Natural killer cell (primary cell): ENCODE measurements at places on chromosomes 4 and X.

DNA sequence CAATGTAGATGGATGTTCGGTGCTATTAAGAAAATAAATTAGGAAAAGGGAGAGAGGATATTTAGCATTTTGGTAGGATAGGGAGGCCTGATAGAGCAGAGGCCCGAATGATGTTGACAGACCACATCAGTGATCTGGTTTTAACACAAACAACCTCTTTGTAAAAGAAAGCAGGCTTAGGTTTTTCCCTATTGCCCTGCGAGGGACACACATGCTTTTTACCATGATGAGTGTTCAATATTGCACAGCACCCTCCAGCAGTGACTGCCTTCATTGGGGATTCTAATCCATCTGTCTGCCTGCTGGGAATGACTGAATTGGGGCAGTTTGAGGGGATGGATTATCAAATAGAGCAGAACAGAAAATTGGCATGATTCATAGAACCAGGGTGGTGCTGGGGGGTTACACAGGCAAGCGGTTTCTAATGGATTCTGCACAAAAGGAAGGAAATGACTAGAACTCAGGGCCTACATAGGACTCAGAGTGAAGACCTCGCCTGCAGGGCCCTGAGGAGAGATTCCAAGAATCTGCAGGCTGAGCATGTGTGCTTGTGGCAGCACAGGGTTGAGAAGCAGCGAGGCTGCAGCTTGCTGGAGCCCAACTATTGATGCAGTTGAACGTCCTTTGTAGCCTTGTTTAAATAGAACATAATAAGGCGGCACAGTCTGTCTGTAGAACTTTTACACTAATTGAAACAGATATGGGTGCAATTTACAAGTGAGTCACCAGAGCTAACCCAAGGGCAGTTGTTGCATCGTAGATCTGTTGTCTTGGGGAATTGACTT is 58.0 kb downstream of the RHOH start:
- peak; percentile 49 for DNase-seq

DNA sequence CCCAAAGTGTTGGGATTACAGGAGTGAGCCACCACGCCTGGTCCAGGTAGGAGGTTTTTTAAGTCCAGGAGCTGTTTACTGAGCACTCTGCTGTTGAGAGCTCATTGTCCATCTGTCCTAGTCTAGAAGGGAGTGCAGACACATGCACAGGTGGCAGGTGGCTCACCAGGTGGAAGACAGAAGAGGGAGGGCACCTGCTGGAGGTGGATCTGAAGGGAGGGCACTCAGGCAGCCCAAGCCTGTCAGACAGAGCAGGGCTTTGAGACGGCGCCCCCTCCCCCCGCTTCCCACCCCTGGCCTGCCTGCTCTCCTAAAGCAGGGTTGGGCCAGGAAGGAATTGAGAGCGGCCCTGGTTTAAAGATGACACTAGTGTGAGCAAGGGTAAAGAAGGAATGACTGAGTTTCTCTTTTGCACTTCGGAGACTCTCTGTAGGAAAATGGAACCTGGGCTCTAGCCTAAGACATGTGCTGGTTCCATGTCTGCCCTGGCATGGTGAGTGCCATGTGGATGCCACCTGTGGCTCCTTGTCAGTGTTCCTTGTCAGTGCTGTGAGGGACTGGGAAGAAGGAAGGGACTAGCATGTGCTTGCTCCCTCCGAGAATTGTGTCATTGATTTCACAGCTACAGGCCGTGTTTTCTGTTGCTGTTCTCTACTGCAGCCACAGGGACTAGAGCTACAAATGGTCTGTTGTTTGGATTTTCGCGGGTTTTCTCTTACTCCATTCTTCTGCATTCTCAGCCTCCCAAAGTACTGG is 108.6 kb downstream of the TNIP2 start:
- DNase-seq: no peak

DNA sequence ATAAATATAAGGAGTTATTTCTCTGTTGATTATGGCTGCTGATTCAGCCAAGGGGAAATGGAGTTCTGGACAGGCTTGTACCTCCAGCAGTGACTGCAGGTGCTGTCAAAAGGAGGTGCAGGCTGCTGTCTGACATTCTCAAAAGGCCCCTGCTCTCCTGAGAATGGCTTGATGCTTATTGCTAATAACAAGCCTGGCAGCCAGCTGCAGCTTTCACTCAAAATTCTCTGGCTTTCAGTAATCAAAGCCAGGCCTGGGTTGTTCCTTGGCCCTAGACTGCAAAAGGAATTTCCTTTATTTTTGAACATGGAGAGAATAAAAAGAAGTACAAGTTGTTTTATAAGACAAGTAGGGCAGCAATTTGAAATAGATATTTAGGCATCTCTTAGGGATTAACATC is 575.9 kb downstream of the MID1IP1 start:
- DNase-seq: no peak

- no peak for DNase-seq
Measured at GRCh38 chrX:38052096-38052495, 45.7 kb downstream of the SYTL5 start.

- no peak for DNase-seq
Measured at GRCh38 chrX:63934160-63934559, 149.1 kb upstream of the ARHGEF9 start.

DNA sequence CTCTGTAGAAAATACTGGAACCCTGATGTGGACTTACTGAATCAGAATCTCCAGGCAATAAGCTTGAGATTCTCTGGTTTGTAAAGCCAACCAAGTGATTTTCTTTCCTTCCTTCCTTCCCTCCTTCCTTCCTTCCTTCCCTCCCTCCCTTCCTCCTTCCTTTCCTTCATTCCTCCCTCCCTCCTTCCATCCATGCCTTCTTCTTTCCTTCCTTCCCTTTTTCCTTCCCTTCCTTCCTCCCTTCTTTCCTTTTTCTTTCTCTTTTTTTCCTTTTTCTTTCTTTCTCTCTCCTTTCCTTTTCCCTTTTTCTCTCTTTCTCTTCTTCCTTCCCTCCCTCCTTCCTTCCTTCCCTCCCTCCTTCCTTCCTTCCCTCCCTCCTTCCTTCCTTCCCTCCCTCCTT is 450.8 kb downstream of the GRXCR1 start:
- DNase-seq: no peak

DNA sequence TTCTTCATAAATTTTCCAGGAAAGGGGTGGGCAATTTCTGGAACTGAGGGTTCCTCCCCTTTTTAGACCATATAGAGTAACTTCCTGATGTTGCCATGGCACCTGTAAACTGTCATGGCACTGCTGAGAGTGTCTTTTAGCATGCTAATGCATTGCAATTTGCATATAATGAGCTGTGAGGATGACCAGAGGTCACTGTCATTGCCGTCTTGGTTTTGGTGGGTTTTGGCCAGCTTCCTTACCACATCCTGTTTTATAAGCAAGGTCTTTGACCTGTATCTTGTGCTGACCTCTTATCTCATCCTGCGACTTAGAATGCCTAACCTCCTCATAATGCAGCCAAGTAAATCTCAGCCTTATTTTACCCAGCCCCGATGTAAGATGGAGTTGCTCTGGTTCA is 577.8 kb downstream of the NLGN4X start:
- no peak for DNase-seq

DNA sequence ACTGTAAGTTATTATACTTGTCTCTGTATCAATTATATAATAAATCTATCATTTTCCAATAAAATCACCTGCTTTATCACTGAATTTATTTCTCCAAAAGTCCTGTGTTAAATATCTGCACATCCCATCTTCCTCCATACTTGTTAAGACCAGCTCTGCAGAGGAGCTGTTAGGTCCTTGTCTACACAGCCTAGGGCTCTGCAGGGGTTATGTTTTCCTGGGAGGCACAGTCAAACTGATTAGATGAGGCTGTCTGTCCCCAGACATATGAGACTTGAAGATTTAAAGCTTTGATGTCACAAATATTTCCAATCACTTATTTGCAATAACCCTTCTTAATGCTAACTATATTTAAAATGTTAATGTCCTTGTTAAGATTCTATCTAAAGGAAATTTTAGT is 446.8 kb downstream of the TRAM1L1 start:
- DNase-seq: no peak

DNA sequence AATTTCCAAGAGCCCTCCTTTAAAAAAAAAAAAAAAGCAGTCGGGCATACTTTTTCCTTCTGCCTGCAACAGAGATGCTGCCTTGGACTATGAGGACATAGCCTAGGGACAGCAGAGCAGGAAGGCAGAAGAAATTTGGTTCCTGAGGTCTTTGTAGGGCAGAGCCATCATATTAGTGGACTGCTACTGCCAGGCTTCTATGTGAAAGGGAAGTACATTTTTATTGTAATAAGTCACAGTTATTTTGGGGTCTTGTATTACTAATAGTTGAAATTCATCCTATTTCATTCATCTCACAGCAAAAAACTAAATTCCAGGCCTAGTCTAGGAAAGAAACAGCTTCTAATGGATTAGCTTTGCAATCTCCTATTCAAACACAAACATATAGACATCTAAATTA is 211.2 kb downstream of the NSUN7 start:
- DNase-seq: no peak

DNA sequence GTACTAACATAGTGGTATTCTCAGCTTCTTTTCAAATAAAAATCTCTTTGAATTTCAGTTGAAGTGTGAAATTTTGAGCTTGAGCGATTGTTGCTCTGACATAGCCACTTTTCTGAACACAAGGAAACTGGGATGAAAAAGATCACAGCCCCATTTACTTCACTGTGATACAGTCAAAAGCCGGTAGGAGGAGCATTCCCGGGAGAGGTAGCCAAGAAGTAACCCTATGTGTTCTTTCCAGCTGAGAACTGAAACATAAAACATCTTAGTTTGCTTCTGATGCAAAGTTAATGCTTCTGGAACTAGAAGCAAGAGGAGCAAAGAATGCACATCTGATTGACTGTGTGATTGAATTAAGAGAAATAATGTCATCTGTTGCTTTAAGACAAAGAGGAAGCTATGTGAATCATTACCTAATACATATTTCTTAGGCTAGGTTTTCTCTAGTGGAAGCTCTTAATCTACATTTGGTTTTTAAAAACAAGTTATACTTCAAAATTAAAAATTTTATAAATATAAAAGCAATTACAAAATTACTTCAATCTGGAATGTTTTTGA is 88.3 kb upstream of the UNC5C start:
- no peak for DNase-seq

GRCh38 chr4:127985989-127986388 is 20.8 kb downstream of the ABHD18 start:
- no peak for DNase-seq

GRCh38 chr4:38068107-38068506 is 107.9 kb downstream of the PTTG2 start:
- DNase-seq: no peak

GRCh38 chrX:20128670-20129069 is 12.0 kb upstream of the MAP7D2 start:
- DNase-seq: no peak

GRCh38 chrX:147342197-147342596 is 527.7 kb upstream of the CXorf51A start:
- DNase-seq: no peak

DNA sequence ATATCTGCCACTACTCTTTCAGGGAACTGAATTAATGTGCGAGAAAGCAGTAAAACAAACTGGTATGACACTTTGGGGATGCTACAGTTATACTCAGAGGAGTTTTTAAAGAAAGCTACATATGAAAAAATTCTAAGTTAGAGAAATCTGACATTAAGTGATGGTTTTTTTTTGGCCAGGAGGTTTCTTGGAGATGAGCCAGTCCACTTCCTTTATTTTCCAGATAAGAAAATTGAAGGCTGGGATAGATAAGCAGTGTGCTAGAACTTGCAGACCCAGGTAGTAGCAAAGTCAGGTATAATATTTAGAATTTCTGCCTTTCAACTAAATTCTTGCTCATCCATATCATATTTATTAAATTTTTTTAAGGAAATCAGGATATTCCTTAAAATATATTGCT is 106.8 kb downstream of the FAT4 start:
- no peak for DNase-seq

DNA sequence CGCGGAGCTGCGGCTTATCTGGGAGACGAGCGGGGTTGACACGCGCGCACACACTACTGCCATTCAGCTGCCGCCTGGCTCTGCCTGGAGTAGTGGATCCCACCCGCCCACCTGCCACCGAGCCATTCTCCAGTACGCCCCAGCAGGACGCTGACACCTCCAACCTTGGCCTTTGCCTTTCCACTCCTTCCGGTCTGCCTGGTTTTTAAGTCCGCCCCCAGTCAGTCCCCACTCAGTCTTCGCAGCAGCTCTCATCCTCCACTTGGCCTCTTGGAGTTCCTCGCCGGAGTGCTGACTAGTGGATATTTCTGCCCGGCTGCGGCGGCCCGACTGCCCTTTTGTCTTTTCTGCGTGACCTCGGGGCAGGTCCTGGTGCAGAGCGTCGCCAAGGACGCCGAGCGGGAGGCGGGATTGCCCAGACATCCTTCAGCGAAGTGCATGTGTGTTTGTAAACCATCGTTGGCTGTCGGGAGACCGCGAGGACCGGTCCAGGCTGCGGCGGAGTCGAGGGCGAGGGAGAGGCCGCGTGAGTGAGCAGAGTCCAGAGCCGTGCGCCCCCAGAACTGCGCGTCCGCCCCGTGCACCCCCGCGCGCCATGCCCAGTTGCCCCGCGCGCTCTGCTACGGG is 1.1 kb downstream of the SLIT2 start:
- DNase-seq: no peak

DNA sequence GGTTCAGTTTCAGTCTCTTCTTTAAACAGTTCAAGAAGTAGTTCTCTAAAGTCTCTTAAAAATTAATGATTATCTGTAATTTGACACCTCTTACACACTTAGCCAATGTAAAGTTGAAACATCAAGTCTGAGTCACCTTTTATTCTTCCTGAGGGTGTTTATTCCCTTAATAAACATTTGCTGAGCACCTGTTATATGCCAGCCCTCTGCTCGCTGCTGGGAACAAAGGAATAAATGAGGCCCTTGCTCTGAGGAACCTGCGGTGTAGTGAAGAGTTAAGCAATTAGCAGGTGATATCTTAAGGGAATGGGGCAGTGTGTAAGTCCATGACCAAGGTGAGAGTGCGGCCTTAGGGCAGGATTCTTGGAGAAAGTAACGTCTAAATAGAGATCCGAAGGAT is 5.2 kb upstream of the NDNF start:
- DNase-seq: no peak

DNA sequence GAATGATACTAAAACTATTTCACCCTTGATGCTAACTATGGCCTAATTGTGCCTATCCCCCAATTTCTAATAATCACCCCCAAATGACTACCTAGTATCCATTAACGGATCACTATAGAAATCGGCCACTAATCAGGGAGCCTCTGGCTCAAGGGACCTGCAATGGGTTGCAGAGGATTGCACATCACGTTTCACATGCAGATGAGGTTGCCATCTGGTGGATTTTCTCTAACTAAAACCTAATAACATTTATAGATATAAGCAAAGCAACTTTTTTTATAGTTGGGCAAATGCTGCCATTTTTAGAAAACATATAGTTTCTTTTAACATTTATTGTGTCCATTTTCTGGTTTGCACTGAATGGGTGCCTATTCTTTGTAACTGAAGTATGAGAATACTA is 28.3 kb upstream of the ALG13 start:
- no peak for DNase-seq

DNA sequence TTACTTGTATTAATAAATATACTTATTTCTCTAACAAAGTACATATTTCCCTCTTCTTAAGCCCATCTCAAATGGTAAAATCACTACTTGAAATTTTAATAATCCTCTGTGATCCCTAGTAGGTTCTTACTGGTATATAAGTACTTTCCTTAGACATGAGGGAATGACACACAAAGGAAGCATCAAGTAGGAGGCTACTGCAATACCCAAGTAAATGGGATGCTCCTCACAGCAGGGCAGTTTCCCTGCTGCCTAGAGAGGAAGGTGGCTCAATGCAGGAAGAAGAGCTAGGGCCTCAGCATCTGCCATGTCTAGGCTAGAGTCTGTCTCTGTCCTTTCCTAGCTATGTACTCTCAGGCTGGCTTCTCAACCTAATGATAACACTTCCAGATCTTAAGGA is 122.1 kb upstream of the DIPK2B start:
- no peak for DNase-seq
